NCI-H187 treated with DMSO at 0.1 percent for 48 hours (cell line): ENCODE measurements at places on chromosomes 11 and 22.

GRCh38 chr22:40757071-40757470, 62.1 kb downstream of the SLC25A17 start:
- no peak for DNase-seq

- DNase-seq, result no peak
Measured at GRCh38 chr11:17794981-17795380, 60.4 kb downstream of the KCNC1 start.

DNA sequence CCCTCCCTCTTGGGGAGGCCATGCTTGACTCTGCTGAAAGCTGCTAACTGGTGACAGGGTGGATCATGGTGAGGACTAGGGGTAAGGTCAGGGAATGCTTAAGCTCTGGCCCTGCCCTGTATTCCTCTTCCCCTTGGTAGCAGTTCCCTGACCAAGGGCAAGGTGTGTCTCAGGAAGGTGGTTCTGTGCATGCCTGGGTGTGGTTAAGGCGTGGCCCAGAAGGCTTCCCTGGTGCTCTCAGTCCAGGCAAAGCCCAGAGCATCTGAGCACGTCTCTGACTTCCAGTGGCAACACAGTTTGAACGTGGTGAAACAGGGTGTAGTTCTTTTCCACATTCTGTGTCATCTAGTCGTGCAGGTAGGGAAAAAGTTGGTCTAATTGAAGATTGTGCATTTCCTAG, 53.1 kb upstream of the HORMAD2 start:
- DNase-seq, result no peak

DNA sequence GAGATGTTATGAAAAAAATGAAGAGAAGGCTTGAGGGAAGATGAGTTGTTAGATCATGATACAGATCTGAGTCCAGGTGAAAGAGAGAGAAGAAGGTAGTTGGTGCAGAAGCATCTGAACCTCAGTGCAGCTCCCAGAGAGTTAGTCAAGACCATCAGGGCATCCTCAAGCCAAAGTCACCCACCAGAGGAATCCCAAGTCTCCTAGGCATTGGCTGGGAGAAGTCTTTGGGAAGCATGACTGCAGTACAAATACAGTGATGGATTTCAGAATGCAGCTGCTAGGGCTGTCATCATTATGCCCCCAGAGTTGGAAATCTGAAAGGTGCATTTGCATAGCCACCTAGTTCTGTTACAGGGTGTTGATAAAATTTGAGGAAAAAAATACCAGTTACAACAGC, 59.7 kb upstream of the GALNT18 start:
- DNase-seq, result no peak

DNA sequence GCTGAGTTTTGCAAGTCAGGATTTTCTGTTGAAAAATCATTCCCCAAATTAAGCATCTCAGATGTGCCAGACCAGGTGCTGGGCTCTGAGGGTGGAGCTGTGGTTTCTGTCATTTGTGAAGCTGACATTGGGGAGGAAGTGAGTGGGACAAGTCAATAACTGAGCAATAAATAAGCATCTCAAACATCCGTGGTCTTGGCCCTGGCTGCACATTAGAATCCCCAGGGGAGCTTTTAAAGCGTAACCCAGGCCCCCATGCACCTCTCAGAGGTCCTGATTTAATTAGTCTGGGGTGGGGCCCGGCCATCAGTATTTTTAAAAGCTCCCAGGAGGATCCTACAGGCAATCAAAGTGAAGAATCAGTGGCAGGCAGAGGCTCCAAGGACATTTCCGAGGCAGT, 420.0 kb downstream of the MN1 start:
- no peak for DNase-seq

- DNase-seq, result no peak
Measured at GRCh38 chr11:126476266-126476924, 120.9 kb downstream of the ST3GAL4 start.

DNA sequence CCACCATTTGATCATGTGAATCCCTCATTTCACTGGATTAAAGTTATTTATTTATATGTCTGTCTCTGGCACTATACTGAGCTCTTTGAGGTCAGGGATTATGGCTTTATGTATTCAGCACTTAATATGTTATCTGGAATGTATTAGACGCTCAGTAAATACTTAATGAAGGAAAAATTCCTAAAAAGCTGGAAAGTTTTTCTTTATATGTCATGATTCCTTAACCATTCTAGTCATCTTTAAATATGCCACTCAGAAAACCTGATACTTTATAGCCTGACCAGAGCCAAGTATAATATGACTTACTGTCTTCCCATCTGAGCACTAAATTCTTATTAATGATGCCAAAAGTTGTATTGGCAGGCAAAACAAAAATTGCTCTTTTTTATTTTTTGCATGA, 27.1 kb downstream of the RNF169 start:
- DNase-seq, result no peak

- DNase-seq, result no peak
Measured at GRCh38 chr11:123082977-123083376, 21.0 kb upstream of the HSPA8 start.

DNA sequence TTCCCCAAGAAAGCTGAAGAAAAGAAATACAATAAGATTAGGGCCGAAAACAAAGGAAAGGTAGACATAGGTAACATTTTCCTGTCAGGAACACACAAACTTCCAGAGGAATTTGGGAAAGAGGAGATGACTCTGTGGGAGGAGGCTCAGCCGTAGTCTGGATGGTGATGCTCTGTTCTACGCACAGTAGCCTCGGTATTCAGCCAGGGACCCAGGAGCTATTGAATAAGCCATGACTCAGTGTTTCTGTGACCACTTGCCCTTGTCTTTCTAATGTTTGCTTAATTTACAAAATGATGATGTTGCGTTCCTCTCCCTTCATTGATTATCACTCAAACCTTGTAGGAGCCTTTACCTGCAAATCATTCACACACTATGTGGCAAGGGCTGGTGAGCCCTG, 745.0 kb downstream of the NTM start:
- DNase-seq, result no peak

- DNase-seq, result no peak
Measured at GRCh38 chr11:74373382-74373781, 24.9 kb downstream of the PGM2L1 start.

DNA sequence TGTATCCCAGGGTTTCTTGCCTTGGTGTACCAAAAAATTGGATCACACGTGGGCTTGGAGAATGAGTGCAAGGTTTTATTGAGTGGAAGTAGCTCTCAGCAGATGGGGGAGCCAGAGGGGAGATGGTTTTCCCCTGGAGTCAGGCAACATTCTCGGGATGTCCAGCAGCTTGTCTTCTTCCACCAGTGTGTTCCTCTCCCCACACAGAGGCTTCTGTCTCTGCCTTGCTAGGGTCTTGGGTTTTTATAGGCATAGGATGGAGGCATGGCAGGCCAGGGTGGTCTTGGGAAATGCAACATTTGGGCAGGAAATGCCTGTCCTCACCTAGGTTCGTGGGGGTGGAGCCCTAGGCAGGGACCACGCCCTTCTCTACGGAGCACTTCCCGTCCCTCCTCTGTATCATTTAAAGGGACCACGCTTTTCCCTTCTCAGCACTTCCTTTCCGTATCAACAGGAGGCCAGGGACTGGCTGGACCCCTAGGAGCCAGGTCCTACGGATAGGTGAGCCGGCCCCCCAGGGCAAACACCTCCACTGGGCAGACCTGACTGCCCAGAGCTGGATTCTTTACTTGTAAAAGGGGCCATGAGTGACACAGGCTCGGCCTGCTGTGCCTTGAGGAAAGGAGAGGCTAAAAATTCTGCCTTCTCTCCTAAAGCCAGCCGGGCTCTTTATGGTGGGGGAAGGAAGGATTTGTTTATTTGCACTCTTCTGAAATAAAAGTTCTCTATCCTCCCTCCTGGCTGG, 55.3 kb upstream of the CCDC188 start:
- no peak for DNase-seq

- DNase-seq, result no peak
Measured at GRCh38 chr11:116558504-116559211, 214.1 kb downstream of the BUD13 start.

DNA sequence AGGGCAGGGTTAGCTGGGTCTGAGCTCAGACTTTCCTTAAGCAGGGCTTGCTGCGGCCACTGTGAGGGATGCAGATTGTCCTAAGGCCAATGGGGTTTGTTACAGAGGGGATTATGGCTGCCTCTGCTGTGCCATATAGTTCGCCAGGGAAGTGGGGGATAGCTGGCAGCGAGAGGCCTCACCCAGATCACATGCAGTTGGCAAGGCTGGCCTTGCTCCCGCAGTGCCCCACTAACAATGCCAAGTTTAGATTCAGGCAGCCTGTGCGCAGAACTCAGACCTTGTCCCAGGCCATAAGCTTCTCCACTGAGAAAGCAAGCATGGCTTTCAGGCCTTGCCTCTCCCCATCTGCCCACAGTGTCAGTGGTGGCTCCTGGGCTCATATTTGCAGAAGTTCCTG, 4.7 kb upstream of the APOL2 start:
- DNase-seq, result no peak

DNA sequence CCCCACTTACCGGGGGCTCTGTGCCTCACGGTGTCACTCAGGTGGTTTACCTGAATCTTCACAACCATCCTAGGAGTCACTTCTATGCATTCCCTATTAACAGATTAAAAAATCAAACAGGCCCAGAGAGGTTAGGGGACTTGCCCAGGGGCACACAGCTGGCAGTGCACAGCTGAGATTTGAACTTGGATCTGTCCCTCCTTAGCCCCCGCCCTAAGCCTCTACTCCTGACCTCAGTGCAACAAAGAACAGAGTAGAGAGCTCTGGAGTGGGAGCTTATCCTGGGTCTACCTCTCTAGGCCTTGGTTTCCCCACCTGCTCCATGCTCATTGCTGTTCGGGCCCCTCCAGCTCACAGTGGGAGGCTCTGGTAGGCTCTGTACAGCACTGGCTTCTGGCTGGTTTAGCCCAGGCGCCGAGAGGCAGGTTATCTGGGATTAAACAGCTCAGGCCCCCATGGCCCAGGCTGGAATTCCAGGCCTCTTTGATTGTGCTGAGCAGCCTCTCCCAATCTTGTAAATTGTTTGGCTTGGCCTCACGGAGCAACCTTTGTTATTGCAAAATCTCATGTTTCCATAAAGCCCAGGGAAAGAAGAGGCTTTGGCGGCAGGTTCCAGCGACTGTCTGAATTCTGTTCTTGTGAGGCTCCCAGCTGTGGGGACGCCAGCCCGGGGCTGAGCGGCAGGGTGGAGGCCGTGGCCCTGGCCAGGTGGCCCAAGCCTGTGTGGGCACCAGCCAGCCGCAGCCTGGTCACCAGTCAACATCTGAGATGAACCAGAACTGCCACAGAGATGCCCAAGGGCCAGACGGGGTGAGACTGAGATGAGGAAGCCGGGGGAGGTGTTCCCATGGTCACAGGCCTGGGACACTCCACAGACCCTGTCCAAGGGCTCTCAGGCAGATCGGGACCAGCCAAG, 28.9 kb upstream of the SHISAL1 start:
- no peak for DNase-seq

DNA sequence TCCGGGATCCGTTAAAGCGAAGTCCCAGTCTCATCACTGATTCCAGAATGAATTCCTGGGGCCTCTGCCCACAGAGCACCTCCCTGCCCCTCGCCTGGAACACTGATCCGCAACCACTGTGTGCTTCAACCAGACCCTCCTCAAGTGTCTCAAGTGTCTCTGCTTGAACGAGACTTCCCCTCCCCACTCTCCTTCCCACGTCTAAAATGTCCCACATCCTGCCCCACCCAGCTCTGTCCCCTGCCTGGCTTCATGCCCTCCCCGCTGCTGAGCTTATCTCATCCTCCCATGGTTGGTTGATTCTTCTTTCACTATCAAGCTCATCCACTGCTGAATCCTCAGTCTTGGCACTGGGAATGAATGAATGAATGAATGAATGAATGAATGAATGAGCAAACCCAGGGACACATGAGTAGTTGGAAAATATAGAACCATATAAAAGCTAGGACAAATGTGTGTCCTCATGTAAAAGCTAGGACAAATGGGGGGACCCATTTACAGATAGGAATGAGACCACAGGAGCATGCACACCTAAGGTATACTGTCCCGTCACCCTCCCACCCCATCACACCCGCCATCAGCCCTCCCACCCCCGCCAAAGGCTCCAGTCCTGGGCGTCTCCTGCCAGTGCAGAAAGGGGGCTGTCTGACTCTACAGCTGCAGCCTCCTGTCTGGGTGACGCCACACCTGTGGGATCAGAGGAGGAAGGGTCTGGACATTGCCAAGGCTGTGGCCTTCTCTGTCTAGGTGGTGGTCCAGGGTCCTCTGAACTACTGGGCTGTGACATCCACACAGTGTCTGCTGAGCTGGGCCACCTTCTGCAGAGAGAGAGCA, 71.4 kb upstream of the LINC01488 start:
- no peak for DNase-seq

- no peak for DNase-seq
Measured at GRCh38 chr22:44142421-44143104, 38.2 kb upstream of the PARVG start.

- no peak for DNase-seq
Measured at GRCh38 chr22:27437570-27437969, 364.0 kb downstream of the MN1 start.

DNA sequence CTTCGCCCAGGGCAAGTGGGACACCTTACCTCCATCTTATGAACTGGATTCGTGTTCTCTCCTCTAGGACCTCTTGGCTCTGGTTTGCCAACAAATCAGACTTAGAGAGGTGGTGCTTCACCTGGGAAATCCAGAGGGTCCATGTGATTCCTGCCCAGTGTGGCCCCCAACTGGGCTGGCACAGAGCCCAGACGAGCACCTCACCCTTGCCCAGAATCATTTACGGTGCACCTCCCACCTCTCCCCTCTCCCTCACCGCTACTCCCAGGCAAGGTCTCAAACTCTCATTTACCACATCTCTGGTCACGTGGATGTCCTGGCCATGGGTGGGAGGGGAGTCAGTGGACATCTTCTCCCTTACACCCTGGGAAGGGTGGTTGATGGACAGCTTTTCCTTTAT, 1.1 kb downstream of the SPATA19 start:
- DNase-seq, result no peak

- no peak for DNase-seq
Measured at GRCh38 chr11:107549253-107549953, 16.1 kb downstream of the ALKBH8 start.

DNA sequence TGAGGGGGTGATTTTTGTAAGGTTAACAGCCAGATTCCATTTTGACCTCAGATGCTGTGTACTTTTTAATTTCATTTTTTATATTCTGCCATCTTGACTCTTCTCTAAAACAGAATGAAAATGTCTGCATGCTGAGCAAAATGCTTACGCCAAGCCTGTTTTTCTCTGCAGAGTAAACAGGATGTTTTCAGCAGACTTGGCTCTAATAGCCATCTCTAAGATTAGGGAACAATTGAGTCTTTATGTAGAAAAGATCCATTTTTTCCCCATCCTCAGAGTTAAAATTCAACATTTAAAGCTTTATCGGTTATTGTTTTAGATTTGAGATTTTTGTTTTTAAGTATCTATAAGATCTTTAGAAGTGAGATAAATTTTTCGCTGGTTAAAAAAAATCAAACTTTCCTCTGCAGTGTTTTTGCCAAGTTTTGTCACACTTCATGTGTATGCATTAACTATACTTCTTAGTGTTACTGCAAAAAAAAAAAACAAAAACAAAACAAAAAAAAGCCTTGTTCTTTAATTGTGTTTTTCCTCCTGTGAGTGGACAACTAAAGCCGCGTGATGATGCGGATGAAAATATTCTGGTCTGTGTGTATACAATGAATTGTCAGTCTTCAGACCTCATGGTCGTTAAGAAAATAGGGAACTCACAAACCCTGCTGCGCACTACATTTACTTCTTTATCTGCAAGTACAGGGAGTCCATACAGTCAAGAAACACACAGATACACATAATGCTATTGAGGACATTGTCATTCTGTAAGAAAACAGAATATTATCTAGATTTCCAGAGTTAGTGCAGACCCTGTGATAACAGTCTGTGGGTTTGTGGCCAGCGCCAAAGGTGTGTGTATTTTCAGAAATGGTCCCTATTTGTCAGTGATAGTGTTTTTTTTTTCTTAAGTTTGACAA, 17.5 kb upstream of the ADSL start:
- no peak for DNase-seq

- peak; percentile 70 for DNase-seq
Measured at GRCh38 chr11:119361056-119361787, 14.7 kb upstream of the MFRP start.
